ENCODE measurements at places on chromosomes 5 and 9.

- DNase-seq = no peak
Measured at GRCh38 chr9:4559261-4560182, 69.3 kb downstream of the SLC1A1 start.

DNA sequence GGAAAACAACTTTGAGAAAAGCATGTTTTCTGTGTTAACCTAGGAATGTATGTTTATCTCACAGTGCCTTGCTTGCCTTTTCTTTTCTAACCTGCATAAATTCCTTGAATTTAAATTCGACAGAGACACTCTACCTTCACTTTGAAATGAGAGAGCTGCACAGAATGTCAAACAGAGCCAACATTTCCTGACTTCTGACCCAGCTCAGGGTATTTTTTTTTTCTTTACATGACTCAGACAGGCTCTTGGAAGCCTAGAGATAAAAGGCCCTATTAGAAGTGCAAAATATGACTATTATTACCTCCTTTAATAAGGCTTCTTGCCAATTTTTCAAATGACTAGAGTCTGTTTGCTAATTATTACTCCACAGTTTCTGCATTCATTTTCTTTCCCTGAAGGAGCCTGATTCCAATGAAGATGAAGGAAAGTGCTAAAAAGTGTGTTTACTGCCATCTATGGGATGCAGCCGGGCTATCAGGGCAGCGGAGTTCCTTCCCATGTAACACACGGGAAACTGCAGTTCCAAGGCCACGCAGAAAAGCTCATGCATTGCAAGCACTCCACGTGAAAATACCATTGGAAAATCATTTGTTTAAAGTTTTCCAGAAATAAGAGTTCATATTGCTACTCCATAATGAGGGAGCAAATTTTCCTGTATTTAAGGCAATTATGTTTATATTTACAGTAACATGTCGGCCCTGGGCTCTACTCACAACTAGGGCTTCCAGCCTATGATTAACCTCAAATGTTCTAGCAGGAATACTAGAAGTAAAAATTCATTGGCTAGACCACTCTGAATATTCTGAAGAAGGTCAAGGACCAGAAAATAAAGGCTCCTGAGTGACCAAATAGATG, 485.6 kb downstream of the ZSWIM6 start:
- peak; percentile 34 for DNase-seq

DNA sequence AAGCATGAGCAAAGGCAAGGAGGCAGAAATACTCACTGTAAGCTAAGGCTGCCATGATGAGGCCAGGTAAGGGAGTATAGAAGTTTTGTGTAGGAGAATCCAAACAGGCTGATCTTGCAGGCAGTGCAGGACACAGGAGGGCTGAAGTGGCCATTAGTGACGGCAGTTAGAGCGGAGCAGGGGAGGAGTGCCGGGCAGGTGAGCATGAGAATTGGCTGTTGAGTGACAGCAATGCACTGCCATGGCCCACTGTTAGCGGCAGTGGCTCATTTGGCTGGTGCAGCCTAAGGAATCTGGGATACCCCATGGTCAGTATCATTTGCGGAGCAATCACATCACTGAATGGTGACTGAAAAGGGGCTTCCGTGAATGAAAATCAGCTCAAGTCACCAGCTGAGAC, 22.8 kb downstream of the RGS3 start:
- DNase-seq = no peak

DNA sequence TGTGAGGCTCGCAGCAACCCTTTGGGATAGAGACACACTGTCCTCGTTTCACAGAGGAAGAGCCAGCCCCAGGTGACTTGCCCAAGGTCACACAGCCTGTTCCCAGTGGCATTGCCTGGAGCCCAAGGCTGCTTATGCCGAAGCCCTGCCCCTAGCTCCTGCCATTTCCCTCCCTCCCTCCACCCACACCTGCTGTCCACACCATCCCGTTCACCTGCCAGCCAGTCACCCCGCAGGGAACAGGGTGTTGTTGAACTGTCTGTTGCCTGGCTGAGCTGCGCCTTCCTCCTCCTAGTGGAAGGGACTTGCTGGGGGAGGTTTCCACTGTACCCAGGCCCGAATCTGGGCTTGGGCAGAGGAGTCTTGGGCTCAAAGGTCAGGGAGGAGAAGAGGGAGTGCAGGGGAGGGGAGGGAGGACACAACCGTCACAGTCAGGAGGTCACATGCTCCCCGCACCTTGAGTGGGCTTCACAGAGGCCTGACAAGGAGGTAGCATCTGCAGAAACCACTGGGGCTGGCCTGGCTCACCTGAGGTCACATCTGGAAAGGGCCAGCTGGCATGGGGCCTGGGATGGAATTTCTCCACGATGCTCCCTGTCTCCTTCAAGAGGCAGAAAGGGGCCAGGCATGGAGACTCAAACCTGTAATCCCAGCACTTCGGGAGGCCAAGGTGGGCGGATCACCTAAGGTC, 6.3 kb downstream of the TTC16 start:
- no peak for DNase-seq

- DNase-seq = no peak
Measured at GRCh38 chr5:66515209-66515608, 81.0 kb upstream of the MAST4 start.

GRCh38 chr5:43020399-43020746, 19.7 kb downstream of the ANXA2R start:
- no peak for DNase-seq

Data from stromal cell of bone marrow (primary cell).